Urothelium cell line (cell line): ENCODE measurements at places on chromosomes 4 and X.

- DNase-seq, result peak; percentile 42
Observed at GRCh38 chr4:120718979-120719566, 203.5 kb downstream of the PRDM5 start.

DNA sequence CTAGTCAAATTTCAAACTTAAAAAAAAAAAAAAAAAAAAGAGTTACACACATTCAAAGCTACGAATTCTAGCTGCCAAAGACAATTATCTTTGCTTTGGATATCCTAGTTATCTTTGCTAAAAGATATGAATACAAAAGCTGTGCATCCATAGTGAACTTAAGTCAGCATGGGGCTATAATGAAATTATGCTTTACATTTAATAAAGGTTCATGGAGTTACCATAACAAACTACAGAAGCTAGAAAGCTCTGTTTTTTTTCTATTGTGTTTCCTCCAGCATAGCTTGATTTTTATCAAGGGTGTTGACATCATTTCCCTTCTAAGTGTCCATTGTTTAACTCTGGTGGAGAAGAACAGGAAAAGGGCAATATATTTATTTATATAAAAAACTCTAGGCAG lies 234.1 kb downstream of the ANKRD50 start:
- DNase-seq, result no peak

DNA sequence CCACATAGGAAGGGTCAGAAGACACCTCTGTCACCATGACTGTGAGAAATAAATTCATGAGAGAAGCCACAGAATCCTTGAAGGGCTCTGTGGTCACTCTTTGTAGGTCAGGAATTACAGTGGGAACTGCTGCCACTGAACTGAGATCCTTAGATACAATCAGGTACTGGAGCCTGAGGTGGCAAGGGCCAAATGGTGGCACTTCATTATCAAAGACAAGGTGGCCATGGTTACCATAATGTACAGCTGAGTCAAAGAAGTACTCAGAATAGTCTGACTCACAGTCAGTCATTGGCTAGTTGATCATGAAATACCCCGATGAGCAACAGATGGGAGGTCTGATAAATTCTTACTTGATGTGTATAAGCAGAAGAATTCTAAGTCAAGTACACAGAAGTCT lies 131.9 kb downstream of the RTL3 start:
- DNase-seq, result no peak

DNA sequence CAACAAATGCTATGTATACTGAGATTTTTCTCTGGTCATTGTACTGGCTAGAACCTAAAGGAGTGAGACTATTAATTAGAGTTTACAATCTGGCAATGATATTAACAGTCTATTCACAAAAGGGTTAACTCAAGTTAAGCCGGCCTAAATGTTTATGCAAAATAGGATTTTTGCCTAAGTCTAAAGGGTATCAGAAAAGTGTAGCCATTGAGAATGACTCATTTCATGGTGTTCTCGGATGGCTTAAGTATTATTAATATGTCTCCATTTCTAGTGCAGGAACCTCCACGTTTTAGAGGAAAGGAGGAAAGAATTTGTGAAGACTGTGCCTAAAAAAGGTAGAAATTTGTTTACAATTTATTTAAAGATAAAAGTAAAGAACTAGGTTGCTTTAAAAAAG lies 29.8 kb downstream of the DYNLT3 start:
- DNase-seq, result no peak

DNA sequence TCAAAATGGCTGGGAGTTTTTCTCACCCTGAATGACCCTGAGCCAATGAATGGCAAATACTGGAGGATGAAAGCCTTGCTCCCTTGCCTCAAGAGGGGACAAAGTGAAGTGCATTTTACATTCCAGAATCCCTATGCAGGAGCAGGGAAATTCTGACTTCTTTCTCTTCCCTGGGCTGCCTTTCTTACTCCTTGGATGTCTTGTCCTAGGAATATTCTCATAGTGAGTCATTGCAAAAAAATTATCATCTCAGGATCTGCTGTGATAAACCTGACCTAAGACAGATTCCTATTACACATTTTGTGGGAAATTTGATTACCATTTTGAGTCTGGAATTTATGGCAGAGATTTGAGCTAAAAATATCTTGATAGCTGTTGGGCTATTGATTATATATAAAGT lies 199.9 kb downstream of the TMA16 start:
- peak; percentile 29 for DNase-seq

GRCh38 chr4:121728066-121728465 lies 31.3 kb upstream of the ANXA5 start:
- peak; percentile 43 for DNase-seq

DNA sequence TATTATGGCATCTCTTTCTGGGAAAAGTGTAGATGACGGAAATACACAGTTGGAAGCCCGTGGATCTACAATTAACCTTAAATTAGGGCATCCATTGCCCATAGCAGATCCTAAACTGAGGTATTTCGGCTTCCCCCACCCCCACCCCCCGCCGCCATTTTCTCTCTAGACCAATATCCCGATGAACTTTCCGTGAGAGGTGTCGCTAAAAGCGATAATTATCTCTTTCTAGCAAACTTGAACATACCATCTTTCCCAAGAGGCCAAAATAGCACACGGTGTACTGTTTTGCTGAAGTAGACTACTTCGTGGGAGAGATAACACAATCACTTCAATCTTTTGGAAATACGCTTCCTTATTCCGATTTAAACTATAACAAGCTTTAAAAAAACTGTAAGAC lies 554 bp downstream of the KLHL15 start:
- no peak for DNase-seq

GRCh38 chrX:57282568-57282967 lies 3.9 kb upstream of the FAAH2 start:
- peak; percentile 8 for DNase-seq

DNA sequence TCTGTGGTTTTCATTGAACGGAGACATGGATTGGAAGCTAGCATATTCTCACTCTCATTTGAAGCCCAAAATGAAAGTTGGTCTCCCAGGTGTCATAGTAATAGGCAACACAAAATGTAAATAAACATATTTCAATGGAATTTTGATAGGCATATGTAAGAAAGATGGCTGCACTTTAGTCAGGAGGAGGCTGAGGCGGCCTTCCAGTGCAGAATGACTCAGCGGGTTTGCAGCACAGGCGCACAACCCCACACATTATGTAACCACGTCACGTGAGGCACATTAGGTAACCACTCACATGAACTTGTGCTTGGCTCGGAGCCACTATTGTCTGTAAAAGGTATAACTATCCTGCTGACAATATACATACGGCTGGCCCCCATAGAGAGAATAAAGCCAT lies 381.7 kb downstream of the GPAT3 start:
- DNase-seq, result peak; percentile 12

DNA sequence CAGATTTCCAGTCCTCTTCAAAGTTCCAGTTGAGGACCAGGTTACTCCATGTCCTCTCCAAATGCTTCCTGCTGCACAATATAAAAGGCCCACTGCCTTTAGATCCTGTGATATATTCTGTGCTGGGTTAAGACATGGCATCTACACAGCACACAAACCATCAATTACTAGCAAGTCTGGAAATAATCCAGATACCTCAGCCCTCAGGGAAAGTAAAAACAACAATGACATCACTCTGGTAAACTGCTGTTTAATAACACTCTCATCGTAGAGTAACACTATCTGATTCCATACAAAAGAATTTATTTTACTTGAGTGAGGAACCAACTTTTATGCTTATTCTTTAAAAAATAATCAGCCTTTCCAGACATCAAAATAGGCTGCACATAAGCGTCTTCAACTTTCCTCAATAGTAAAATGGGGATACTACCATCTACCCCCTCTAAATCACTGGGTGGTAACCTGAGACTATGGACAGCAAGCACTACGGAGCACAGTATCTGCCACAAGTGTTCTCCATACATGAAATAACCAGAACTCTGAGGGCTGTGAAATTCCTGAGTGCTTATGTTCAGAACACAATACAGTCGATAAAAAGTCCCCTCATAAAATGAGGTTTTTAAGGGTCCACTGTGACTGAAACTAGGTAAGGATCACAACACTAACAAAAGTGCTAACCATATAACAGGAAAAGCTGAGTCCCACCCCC lies 53.4 kb downstream of the ABCG2 start:
- DNase-seq, result peak; percentile 32

GRCh38 chrX:85988353-85988752 lies 59.0 kb downstream of the CHM start:
- DNase-seq, result no peak

DNA sequence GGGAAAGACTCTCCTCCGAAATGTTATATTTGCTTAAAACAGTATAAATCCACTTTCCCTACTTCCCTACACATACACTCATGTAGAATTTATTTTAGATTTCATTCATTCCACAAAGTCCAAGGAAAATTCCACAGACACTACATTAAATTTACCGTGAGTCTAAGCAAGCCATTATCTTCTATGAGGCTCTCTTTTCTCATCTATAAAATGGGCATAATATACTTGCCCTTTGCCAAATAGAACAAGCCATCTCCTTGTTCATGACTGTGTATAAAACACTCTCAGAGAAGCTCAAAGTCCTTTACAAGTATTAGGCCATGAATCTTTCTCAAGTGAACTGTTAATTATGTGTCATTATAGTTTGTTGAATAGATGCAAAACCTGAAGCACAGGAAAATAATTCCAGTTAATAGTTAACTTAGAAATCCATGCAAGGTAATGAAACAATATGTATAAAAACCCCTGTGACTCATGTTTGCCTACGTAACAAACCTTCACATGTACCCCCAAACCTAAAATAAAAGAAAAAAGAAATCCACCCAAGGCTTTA lies 10.7 kb downstream of the TEC start:
- DNase-seq, result no peak

DNA sequence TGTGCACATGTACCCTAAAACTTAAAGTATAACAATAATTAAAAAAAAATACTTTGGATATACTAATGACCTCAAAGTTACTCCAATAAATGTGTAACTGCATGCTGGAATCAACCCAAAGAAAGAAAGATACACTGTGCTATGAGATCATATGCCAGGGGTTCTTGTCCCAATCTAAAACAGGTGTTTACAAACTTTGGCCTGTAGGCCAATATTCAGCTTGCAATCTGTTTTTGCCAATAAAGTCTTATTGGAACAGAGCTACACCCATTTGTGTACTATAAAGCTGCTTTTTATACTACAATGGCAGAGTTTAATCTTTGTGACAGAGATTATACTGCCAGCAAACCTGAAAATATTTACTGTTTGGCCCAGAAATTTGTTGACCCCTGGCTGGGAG lies 138.8 kb upstream of the AFF2 start:
- DNase-seq, result no peak

GRCh38 chrX:81336455-81337152 lies 134.7 kb downstream of the SH3BGRL start:
- no peak for DNase-seq

- no peak for DNase-seq
Observed at GRCh38 chr4:8817096-8817812, 54.4 kb downstream of the HMX1 start.

DNA sequence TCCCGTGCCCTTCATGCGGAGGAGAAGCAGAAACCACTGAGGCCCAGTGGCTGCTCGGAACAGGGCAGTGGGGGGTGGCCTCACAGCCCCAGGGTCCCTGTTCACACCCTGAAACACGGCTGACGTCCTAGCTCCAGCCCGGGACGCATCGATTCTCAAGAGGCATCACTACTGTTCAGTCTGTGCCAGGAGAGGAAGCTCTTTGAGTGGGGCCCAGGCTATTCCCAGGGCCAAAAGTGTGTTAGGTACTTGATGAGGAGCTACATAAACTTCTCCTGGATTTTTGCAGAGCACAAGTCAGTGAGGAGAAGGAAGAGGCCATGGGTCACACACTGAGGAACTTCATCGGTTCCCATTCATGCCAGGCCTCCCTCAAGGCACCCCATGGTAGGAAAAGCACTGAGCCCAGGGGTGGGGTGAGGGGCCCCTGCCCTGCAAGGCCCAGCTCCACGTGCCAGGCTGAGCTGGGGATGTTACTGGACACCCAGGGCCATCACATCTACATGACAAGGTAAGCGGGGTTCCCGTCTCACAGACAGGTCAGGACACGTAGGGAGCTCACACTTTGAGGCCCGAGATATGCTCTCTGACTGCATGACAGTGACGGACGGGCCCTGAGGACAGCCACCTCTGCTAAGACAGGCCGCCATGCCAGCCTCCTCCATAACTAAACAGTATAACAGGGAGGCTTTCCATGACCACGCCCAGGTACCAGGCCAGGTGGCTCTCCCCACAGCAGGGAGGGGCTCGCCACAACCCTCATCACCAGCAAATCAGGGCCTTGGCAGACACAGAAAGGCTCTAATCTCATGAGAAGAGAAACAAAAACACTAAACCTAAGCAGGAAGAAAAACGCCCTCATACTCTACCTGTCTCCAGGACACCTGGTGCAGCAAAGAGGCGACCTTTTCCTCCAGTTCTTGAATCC lies 12.4 kb downstream of the TNIP2 start:
- DNase-seq, result no peak

GRCh38 chr4:38128478-38129459 lies 168.6 kb downstream of the PTTG2 start:
- DNase-seq, result no peak

- DNase-seq, result peak; percentile 38
Observed at GRCh38 chr4:140595065-140595464, 26.3 kb upstream of the UCP1 start.

GRCh38 chr4:55251342-55251741 lies 94.7 kb upstream of the SRD5A3 start:
- DNase-seq, result no peak

DNA sequence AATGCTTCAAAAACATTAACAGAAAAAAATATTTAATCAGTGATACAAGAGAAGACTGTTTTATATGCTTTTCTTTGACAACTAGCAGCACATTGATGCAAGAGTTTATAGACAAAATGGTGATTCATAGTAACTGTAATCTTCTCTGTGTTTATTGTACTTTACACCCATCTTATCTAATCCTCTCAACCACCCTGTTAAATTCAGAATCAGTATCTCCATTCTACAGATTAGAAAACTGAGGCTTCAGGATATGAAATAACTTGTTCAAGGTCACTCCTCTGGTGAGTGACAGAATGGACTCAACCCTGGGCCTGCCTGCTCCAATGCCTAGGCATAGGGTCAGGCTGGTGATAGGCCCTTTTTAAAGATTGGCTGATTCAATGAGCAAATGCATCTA lies 26.1 kb upstream of the TMEM184C start:
- no peak for DNase-seq

GRCh38 chr4:10694151-10694827 lies 9.7 kb upstream of the CLNK start:
- no peak for DNase-seq

DNA sequence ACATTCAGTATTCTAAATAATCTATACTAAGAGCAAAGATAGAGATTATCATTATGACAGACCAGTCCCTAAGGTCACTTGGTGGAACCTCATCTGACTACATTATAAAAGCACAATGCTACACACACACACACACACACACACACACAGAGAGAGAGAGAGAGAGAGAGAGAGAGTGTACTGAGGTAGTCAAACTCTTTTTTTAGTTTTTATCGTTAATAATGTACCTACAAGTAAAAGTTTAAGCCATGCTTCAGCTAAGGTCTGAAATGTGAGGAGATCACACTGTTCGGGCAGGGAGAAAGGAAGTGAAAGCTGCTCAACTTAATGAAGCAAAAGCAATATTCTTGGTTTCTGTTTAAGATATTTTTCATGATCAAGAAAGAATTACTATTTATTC lies 75.8 kb upstream of the CCDC160 start:
- DNase-seq, result no peak
